ENCODE measurements at places on chromosomes 16 and 17.

GRCh38 chr17:28777178-28777577, 33.4 kb downstream of the TRAF4 start:
- no peak for DNase-seq

DNA sequence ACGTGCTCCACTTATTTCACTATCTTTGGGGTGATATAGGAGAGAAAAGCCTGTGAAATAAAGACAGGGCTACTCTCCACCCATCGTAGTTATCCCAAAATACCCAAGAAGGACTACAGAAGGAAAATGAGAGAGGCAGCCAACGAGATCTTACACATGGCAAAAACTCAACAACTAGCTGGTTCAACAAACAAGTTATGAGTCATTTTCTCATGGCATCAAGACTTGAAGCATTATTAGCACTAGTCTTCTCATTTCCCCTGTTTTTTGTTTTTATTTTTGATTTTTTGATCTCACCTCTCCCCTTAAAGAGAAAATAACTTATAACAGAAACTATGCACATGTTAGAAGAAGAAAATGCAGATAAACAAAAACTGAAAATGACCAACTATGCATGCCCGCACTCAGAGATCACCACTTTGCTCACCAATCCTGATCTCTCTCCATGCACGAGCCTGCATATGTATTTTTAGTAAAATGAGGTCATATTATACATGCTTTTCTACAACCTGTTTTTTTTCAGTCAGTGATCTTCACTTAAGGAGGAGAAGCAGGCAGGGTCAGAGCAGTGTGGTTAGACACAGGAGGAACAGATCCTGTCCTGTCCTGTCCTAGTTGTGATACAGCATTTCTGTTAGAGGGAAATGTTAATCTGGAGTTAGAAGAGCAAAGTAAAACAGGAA, 22.8 kb downstream of the FAM117A start:
- no peak for DNase-seq

GRCh38 chr16:55754056-55754455, 78.8 kb downstream of the CES1 start:
- DNase-seq, result no peak

DNA sequence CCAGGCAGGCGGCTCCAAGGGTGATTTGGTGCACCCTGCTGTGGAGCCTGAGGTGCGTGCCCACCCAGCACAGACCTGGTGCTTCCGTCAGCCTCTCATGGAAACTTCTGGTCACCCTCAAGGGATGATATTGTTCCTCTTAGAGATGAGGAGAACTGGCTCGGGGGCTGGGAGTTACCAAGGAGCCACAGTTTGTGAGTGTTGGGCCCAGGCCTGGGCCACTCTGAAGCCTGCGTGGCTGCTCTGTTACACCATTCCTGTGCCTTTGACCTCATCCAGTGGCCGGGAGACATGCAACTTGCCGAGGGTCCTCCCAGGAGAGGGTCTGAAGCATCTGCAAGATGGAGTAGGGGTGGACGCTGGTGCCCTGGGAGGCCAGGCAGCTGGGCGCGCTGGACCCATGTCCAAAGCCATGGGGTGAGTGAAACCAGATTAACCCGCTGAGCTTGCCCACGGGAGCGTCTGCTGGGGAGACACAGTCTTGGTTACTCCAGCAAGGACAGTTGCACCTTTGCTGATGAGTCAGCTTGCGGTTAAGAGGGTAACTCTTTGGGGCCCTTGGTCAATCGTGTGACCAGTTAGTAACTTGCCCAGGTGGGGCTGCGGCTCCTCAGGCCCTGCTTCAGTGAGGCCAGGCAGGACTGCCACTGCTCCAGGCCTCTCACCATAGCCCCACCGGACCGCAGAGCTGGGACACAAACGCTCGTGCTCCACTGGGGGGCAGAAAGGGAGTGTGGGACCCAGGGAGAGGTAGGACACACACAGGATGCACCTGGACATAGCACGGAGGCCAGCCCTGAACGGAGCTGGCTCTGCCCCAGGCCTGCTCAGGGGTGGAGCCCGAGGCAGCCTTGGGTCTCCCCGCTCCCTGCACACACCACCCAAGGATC, 7.5 kb downstream of the C16orf90 start:
- DNase-seq, result no peak

GRCh38 chr17:63040816-63041215, 74.8 kb downstream of the TANC2 start:
- DNase-seq, result no peak

DNA sequence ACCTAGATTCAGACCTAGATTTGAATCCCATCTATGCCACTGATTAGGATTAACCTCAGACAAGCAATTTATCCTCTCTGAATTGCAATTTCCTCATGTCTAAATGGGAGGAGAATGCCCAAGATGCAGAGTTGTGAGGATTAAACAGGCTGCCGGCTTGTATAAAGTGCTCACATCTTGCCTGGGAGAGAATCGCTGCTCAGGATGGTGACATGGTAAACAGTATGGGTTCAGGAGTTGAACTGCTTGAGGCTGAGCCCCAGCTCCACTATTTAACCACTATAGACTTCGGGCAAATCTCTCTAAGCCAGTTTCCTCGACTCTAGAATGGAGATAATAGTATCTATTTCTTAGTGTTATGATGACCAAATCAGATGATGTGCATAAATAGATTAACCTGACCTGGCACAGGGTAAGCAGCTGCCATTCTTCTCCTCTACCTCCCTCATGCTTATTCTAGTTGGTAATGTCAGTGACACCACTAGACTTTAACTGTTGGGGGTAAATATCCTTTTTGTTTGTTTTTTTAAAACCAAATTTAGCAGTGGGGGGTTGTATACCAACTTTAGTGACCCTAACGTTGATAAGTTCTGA, 732 bp upstream of the RPL27 start:
- DNase-seq, result no peak

DNA sequence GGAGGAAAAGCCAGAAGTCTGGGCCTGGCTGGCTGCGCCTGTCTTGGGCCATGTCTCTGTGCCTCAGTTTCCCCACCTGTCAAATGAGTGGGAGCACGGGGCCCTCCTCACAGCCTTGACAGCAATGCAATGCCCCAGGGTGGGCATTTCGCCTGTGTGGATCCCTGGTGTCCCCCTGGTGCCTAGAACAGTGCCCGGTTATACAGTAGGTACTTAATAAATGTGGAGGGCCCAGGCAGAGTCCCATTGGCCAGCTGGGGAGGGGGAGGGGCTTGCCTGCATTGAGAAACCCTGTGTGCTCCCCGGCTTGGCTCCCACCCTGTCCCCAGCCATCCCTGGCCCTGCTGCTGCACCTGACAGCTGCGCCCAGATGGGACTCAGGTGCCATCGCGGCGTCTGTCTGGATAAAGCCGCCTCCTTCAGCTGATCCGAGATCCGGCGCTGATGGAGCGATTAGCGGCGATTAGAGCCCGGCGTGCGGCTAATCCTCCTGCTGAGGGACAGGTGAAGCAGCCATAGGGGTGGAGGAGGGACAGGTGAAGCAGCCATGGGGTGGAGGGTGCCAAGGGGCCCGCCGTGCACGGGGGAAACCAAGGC, 12.4 kb downstream of the ZFPM1 start:
- no peak for DNase-seq

DNA sequence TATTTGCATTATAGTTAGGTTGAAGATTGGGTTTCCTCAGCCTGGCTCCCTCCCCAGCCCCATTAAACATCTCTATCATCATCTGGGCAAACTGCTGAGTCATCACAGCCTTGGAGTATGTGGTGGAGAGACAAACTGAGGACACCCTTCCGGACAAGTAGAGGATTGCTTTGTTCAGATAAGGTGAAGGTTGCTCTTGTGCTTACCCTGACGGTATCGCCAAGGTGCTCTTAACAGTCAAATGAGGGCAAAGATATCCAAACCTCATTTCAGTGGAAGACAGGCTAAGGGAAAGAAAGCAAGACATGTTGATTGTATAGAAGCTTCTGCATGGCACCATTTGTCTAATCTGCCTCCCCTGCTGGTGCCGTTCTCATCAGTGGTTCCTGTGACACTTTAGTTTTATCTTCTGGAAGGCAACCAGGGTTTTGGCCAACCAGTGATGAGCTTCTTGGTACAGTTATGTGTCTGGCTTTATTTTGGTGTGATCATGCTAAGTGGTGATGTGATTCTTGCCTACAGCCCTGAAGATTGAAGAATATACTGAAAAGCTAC, 56.9 kb upstream of the LGALS9 start:
- DNase-seq, result no peak

Data from activated naive CD4-positive, alpha-beta T cell treated with Interleukin-2 at 50 U/mL for 16 hours (primary cell).